ENCODE measurements at places on chromosomes 3 and 15.

- DNase-seq = no peak
Measured at GRCh38 chr3:55654123-55654760, 167.1 kb upstream of the WNT5A start.

DNA sequence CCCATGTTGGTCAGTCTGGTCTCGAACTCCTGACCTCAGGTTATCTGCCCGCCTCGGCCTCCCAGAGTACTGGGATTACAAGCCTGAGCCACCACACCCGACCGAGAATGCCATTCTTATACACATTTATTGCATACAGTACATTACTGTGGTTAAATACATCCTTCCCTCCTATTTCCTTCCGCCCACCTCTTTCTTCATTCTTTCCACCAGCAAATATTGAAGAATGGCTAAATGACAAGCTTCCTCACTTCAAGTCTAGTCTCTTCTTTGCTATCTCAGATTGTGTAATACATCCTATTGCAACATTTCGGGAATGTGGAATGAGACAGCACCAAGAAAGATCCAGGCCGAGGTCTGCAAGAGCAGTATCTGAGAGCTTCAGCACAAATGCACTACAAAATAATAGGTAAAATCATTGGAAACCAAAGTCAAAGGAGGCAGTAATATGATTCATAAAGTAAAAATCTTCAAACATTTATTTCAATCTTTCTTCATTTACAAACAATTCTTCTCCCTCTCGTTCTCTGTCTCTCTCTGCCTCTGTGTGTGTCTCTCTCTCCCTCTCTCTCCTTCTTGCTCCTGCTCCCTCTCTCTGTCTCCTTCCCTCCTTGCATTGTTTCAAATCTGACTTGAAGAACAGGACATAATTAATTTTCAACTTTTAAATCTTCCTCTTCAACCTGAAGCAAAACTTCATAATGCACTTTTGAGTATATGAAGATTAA lies 94.7 kb upstream of the TGFBR2 start:
- peak; percentile 48 for DNase-seq

DNA sequence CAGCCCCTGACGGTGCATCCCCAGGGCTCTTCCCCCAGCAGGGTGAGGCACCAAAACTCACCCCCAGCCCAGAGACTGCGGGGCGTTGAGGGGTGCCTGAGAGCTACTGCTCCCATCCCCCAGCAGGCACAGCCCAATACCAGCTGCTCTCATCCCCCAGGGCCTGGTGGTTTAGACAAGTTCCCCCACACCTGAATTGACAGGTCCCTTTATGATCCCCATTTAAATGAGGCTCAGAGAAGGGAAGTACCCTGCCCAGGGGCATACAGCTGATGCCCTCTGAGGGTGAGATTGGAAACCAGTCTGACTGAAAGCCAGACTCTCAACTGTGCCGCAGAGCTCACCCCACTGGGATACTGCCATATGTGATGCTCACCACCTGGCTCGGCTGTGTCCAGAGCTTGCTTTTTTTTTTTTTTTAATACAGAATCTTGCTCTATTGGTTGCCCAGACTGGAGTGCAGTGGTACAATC lies 20.1 kb downstream of the DUSP7 start:
- no peak for DNase-seq

- no peak for DNase-seq
Measured at GRCh38 chr3:112092496-112093179, 6.4 kb downstream of the C3orf52 start.

GRCh38 chr3:9201266-9201665 lies 48.2 kb downstream of the SRGAP3 start:
- no peak for DNase-seq

DNA sequence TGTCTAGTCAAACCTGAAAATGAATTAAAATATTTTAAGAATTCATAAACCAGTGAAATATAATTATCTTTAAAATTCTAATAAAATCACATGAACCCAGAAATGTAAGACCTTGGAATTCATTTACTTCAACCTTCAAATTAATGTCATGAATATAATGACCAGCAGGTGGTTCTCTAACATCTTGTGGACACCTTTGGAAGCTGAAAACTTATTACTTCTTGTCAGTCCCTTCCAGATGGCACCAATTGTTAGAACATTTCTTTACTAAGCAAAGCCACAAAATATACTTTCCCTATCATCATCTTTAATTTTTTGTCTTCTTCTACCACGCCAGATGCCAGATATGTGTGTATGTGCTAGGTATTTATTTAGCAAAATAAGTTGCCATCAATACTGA lies 240.0 kb downstream of the MBNL1 start:
- peak; percentile 50 for DNase-seq

DNA sequence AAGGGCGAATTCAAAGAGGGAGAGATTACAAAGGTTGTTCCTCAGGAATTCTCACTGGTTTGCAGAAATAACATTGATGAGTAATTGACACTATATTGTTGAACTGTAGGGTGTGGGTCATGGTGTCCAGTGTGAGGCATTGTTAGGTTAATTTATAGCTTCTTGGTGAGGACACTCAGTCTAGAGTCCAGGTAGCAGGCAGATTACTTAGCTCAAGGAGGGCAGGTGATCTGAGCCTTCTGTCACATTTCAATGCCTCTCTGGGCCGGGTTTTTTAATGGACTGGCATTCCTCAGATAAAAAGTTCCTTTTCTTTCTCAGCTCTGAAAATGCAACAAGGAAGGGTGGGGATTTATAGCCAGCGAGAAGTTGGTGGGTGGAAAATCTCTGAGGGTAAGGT lies 194.2 kb upstream of the PROK2 start:
- no peak for DNase-seq

GRCh38 chr3:107846279-107846852 lies 244.5 kb downstream of the CD47 start:
- DNase-seq = no peak

DNA sequence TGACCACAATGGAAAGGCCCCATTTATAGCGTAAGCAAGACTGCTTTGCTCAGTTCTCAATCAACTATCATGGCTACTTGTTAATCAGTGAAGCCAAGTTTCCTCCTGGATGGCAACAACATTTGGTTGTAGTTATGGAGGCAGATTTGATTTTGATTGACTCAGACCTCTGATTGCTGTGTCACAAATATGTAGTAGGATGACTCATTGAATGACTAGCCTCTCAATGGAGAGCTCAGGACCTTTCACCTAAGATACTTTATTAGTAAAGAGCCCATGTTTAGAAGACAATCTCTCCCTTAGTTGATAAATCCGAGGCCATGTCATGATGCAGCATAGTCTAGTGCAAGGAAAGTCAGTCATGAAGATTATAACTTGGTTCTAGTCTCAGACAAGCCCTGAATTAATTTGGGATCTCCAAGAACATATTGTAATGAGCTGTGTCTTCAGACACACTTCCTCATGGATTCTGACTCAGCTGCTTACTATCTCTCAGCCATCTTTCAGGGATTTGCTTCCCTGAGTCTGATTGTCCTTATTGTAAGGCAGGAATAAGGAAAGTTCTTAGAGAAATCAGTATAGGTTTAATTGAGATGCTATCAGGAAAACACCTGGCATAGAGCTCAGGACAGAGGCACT lies 397.4 kb upstream of the TMCO5A start:
- DNase-seq = no peak

DNA sequence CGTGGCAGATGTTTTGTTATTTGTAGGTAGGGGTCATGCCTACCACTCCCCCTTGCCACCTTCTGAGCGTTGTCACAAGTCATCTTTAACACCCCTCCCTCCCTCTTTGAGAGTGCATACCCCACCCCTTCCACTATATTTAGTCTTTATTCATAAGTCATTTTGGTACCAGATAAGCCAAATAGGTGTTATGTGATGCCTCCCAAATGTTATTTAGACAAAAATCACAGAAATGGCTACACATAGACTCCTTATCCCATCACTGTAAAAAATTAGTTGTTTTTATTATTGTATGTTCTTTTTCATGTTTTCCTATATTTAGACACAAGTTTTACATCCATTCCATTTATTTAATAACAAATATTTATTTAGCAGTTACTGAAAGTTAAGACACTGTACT lies 93.1 kb downstream of the IL1RAP start:
- DNase-seq = no peak

DNA sequence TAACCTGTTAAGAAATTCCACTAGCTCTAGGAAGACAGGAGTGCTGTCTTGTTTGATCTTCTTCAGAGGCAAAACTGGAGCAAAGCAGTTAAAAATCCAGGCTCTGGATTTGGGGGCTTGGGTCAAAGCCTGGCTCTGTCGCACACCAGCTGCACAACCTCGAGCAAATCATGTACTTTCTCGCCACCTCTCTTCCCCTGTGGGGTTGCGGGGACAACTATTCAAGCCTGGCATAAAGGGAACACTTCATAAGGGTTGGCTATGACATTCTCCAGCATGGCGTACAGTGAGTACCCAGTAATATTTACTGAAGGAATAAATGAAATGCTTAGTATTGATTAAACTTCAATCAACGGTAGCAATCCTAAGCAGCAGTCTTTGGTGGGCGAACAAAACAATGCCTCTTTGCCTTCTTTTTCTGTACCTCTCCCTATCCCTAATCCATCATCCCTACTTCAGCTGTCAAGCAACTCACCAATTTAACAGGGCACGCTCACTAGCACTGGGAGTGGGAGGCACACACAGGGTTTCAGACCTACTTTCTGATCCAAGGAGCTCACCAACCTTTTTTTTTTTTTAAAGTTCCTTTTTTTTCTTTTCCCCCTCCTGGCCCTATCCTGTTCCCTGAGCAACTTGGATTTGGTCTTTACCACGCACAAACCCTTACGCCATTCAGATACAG lies 33.0 kb downstream of the GNB5 start:
- no peak for DNase-seq

DNA sequence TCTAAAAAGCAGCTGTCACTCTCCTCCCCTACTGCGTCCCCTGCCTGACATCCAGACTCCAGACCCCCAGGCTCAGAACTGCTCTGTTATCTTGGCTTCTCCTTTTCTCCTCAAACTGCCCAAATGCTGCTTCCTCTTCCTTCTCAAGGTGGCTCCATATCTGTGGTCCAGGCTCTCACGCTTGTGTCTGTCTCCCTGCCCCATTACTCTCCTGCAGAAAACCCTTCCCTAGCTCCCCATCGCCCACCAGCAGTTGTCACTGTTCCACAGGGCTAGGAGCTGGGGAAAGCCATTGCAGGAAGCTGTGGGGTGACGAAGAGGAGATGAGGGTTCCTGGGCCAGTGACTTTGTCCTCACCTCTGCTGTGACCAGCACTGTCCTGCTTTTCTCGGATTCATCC lies 30.7 kb upstream of the CGNL1 start:
- no peak for DNase-seq

DNA sequence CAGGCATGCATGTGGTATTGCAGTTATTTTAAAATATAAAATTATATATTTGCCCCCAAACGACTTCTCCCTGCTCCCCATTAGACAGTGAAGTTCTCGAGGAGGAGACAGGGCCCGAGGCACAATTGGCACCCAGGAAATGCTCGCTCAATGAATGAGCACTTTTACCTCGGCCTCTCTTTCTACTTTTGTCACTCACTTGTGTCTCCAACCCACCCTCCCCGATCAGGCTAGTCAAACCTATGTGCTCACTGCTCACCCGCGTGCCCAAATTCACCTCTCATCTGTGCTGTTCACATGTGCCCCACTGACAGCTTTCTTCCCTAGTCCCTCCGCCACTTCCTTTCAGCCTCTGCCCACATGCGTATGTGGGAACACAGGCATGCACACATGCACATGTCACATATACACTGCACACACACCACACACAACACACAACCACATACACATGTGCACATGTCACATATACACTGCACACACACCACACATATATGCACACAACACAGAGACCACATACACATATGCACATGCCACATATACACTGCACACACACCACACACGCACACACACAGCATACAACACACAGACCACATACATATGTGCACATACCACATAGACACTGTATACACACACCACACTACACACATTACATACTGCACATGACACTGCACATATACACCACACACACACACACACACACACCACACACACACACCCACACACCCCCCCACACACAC lies 46.3 kb upstream of the DLG1 start:
- no peak for DNase-seq

DNA sequence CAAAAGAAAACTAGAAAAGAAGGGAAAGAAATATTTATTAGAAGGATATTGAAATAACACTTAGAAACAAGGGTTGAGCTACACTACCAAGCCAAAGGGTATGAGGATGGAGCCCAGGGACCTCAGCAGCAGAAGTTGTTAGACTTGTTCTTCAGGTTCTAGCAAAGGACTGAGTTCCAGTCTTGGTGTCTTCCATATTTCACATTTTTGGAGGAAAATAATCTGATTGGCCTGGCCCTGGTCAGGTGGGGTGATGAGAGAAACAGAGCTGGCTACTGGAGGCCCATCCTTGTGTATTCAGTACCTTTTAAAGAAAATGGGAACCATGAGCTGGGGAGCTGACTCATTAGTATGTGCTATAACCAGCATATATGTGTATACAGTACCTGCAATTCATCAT lies 28.2 kb downstream of the PPP4R2 start:
- no peak for DNase-seq

- DNase-seq = no peak
Measured at GRCh38 chr3:41143421-41144031, 55.8 kb upstream of the CTNNB1 start.

GRCh38 chr3:12408984-12409683 lies 75.1 kb upstream of the TSEN2 start:
- DNase-seq = no peak

DNA sequence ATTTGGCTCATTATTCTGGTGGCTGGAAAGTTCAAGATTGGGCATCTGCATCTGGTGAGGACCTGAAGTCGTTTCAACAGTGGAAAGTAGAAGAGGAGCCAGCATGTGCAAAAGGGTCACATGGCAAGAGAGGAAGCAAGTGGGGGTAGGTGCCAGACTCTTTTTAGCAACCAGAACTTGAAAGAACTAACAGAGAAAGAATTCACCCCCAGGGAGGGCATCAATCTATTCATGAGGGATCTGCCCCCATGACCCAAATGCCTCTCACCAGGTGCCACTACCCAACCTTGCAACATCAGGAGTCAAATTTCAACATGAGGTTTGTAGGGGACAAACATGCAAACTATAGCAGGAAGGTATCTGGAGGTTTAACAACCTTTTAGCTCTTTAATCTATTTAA lies 10.3 kb upstream of the RYK start:
- no peak for DNase-seq

- no peak for DNase-seq
Measured at GRCh38 chr15:26179906-26180305, 316.8 kb upstream of the ATP10A start.

DNA sequence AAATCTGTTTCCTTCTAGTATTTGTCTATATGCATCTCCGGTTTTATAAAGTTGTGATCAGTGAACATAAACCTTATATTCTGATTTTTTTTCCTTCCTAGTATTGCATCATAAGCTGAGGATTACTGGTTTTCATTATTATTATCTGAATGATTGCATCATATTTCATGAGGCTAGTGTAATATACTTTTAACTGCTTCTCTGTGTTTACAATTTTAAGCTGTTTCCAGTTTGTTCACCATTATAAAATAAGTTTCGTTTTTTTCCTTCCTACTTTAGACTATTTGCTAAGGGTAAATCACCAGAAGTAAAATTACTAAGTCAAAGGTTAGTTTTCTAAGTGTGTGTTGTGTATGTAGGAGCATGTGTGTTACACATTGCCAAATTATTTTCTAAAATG lies 20.2 kb downstream of the SEMA6D start:
- DNase-seq = no peak

GRCh38 chr15:65517866-65518207 lies 348 bp upstream of the DPP8 start:
- no peak for DNase-seq
